ENCODE measurements at places on chromosomes 5 and 9.

DNA sequence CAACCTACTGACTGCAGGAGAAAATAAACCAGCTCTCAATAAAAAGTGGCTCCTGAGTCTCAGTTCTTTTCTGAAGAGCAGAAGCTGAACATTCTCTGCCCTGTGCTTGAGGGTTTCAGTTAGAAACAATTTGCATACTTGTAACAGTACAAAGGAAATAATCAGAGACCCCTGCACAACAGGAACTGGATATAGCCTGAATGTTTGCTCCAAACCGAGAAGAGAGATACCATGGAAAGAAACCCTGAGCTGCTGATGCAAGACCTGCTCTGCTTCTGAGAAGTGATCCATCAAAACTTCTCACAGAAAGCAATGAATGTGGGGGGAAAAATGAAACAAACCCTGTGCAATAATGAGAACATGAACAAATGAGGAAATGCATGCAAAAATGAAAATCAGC is 592.9 kb downstream of the SEMA5A start:
- no peak for DNase-seq

GRCh38 chr9:110744715-110745384 is 76.3 kb downstream of the MUSK start:
- no peak for DNase-seq

DNA sequence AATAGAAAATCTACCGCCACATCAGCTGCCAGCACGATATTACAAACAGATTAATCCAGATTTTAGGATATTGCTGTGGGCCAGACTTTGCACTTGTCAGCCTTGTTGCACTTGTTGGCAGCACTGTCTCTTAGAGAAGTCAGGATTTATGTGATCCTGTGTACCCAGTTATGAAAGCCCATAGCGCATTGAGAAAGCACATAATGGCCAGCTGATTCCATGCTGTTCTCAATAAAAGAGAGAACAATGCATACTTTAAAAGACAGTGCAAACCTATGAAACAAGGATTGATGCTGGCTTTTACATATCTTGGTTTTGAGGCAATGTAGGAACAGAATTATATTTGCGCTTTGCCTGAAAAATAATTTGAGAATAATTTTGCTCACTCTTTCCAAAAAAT is 140.8 kb downstream of the CEP120 start:
- no peak for DNase-seq

- DNase-seq = no peak
Measured at GRCh38 chr5:55022450-55022849, 1.6 kb upstream of the GZMK start.

GRCh38 chr5:95727764-95728191 is 3.4 kb upstream of the RHOBTB3 start:
- DNase-seq = no peak

GRCh38 chr5:5598547-5599113 is 176.2 kb downstream of the ICE1 start:
- no peak for DNase-seq
